Foreskin fibroblast (primary cell): ENCODE measurements at places on chromosomes 6 and 20.

GRCh38 chr6:142300758-142301650, 803 bp upstream of the ADGRG6 start:
- peak; percentile 12 for DNase-seq

- DNase-seq, result no peak
Measured at GRCh38 chr6:1404713-1405098, 15.3 kb downstream of the FOXF2 start.

DNA sequence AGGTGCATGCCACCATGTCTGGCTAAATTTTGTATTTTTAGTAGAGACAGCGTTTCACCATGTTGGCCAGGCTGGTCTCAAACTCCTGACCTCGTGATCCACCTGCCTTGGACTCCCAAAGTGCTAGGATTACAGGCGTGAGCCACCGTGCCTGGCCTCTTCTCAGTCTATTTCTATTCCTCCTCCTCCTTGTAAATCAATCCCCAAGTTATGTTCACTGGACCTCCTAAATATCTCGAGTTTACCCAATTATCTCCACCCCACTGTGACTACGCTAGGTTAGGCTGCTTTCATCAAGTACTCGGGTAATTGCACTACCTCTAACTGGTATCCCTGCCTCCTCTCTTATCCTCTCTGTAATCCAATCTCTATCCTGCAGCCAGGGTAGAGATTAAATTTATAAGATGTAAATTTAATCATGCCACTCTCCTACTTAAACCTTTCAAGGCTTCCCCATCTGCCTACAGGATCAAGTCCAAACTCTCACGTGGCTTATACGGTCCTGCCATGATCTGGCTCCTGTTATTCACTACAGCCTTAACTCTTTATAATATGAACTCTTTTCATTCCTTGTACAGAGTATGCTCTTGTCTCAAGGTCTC, 837 bp upstream of the MAD2L1BP start:
- DNase-seq, result no peak

DNA sequence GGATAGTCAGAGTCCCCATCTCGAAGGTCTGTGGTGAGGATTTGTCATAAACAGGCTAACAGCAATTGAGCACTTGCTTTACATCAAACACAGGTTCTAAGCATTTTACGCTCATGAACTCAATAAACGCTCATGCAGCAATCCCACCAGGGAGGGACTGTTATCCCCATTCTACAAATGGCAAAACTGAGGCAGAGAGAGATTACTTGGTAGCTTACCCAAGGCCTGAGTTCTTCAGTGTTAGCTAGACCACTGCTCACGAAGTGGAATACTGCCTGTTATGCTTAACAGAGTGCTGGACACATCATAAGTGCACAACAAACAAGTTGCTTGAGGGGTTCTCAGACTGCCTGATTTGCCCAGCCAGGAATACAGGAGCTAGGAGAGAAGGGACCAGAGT, 23.7 kb upstream of the TCP11 start:
- DNase-seq, result no peak

- no peak for DNase-seq
Measured at GRCh38 chr20:25066386-25066785, 8.4 kb upstream of the ACSS1 start.

GRCh38 chr20:9514461-9515213, at the start of gene LAMP5:
TSS of gene LAMP5 (plus strand) at chr20:9514590. CDS start at chr20:9514853, 263 bp downstream.
- peak; percentile 75 for DNase-seq

DNA sequence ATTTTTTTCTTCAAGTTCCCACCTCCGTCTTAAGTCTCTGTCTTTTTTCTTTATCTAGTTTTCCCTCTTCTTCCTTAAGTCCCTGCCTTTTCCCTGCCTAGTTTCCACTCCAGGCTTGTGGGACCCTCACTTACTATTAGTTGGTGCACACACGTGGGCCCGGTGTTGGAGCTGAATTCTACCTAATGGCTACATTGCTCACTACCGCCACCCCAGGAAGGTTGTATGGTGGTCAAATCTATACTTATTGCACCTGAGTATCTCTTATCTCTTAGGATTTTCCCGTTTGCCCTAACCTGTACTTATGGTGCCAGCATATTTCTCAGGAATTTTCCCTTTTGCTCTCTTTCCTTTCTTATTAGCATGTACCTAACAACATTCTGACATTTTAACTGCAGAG, 692.8 kb downstream of the EPM2A start:
- DNase-seq, result no peak

DNA sequence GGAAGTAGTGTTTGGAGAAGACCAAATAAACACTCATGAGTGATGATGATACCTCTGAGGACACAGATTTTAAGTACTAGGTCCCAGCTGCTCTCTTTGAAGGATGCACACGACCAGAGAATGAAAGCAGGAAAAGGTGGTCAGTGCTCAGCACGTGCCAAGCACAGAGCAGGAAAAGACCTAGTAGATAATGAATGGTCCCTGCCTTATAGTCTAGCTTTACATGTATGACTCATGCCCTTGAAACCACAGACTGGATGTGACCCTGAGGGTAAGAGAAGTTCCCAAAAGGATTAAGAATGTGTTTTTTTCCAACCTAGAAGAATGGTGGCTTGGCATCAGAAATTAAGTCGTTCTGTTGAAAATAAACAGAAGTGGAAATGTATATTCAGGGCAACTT, 2.8 kb upstream of the MC3R start:
- no peak for DNase-seq

- DNase-seq, result peak; percentile 60
Measured at GRCh38 chr6:138722425-138723371, 50.9 kb upstream of the CCDC28A start.

DNA sequence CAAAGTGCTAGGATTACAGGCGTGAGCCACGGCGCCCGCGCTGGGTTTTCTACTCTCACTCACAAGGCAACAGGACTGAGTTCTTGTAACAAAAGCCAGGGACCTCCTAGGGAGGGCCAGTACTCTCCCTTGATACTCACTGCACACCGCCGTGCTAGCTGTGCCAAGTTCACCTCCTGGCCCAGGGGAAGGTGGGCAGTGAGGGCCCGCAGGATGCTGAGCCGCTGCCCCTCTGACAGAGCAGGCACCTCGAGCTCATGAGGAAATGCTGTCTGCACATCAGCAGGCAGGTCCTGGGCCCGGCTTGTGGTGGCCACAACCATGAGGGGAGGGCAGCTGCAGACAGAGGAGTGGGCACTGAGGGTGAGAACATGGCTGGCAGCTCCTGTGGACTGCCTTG, 6.7 kb downstream of the GNMT start:
- DNase-seq, result no peak

- DNase-seq, result no peak
Measured at GRCh38 chr6:11580686-11581405, 43.3 kb downstream of the TMEM170B start.

DNA sequence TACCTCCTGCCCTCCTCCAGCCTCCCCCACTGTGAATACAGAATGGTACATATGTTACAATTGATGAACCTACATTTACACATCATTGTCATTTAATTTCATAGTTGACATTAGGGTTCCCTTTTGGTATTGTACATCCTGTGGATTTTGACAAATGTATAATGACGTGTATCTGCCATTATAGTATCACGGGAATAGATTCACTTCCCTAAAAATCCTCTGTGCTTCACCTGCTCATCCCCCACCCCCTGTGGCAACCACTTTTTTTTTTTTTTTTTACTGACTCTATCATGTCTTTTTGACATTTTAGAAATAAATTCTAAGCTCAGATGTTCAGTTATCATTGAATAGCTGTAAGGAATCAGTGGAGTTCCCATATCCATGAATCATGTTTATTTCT, 30.4 kb downstream of the HECA start:
- no peak for DNase-seq

DNA sequence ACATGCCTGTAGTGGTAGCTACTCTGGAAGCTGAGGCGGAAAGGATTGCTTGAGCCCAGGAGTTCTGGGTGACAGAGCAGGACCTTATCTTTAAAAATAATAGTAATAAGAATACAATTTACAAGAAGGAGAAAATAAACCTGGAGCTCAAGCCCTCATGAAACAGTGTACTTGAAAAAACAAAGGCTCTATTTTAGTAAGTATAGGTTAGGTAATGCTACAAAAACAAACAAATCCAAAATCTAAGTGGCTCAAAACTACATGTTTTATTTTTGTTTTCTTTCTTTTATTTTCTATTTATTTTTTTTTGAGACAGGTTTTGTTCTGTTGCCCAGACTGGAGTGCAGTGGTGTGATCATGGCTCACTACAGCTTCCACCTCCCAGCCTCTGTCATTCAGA, 57.6 kb upstream of the SLC23A2 start:
- DNase-seq, result no peak

- DNase-seq, result peak; percentile 91
Measured at GRCh38 chr6:26022132-26022472, 59.5 kb downstream of the TRIM38 start.

- no peak for DNase-seq
Measured at GRCh38 chr6:138430361-138431145, 26.5 kb downstream of the HEBP2 start.

DNA sequence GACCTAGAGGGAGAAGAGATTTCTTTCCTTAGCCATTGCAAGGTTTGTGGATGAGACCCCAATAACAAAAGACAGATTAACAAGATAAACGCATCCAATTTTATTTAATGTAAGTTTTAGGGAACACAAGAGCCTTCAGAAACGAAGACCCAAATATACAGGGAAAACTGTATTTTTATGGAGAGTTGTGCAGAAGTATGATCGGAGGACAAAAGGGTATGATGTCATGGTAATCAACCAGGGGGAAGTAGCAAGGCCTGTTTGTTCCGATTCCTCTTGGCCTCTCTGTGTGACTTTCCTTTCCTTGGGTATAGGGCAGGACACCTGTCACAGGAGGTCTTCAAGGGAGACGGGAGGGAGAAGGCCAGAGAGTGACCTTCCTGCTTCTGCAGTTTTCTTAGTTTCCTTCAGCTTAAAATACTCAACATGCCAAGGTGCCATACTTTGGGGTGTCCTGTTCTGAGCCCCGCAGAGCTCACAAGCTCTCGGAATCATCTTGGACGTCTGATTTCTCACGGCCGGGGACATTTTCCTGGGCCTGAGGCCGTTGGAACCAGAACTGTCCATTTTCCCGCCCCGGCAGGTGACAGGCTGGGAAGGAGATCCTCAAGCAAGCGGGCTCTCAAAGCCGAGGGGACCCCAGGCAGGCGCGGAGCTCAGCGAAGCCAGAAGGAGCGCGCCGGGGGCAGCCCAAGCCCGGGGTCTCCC, 21.7 kb downstream of the TMC2 start:
- DNase-seq, result no peak

- DNase-seq, result no peak
Measured at GRCh38 chr6:144394210-144394609, 109.1 kb downstream of the UTRN start.

DNA sequence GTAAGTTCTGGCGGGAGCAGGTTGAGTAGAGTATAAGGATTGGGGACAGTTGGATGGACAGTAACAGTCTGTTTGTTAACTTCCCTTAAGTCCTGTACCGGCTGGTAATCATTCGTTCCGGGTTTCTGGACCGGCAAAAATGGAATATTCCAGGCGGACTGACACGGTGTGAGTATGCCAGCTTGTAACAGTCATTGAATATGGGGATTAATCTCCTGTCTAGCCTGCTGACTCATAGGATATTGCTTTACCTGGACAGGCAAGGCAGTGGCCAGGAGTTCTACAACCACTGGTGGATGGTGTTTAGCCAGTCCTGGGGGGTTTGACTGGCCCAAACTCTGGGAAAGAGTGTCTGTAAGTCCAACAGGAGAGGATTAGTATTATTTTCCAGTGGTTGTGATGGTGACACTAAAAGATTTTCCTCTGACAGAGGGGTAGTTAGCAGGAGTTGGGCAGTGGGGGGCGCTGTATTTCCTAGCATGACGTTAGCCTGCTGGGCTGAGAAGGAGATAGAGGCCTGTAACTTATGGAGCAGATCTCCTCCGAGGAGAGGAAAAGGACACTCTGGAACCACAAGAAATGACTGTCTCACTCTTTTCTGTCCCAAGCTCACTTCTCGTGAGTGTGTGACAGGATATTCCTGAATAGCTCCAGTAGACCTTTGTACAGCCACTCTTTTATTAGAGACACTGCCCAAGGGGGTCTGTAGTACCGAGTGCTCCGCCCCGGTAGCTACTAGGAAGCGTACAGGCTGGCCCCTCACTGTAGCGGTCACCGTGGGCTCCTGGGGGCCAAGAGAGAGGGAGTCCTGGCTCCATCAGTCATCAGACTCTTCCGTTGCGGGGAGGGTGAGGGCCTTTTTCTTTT, 152.2 kb downstream of the TRIM27 start:
- no peak for DNase-seq

GRCh38 chr6:100617633-100618350, 153.1 kb upstream of the SIM1 start:
- peak; percentile 54 for DNase-seq

GRCh38 chr6:129719692-129720091, 9.7 kb upstream of the ARHGAP18 start:
- no peak for DNase-seq

GRCh38 chr20:36826554-36827244, 49.2 kb upstream of the TLDC2 start:
- DNase-seq, result no peak

DNA sequence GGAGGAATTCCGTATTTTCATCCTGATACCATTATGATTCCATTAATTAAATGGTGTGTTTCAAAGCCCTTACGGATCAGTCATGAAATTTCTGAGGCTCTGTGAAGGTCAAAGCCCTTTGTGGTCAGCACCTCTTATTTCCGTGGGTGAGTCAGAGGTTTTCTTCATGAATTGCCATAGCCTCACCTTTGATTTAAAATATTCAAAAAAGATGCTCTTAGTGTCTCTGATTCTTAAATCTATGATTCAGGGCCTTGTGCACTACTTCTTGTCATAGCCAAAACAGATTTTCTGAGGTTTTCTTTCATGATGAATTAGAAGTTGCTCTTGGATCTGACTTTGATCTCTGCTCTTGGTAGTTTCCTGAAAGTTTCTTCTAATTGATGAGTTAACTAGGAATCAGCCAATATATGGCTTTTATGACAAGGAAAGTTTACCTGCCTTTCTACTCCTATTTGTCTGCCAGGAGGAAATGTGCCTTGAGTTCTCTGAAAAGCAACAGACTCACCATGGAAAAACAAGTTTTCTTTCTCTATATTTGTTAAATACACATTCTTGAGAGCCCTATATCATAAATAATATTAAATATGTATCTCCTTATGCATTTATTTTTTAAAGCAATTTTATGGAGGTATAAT, 613.0 kb downstream of the UTRN start:
- DNase-seq, result peak; percentile 73

GRCh38 chr6:5922230-5922629, 84.5 kb downstream of the NRN1 start:
- no peak for DNase-seq

DNA sequence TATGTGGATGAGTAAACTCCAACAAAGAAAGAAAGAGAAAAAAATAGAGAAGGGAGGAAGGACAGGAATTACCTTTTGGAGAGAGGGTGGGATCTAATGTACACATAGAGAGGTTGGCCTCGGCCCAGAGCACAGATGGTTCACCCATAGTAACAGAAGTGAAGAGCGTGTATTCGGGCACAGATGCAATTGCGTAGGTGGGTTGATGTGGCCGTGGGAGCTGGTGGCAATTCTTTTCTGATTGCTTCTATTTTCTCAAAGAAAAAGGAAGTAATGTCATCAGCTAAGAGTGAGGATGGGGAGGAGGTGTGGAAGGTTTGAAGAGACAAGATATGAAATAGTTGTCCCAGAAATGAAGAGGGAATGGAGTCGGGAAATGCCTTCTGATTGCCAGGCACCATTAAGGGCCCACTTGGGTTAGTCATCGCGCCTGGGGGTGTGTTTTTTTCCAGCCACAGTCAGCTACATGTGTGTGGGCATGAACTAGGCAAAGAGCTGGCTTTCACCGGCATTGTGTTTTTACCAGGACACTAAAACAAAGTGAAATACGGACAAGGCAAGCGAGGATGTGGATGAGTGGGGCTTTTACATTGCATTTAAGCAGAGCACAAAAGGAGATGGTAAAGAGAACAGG, 158.7 kb downstream of the SYNE1 start:
- DNase-seq, result no peak

- no peak for DNase-seq
Measured at GRCh38 chr20:46270977-46271744, 37.1 kb downstream of the CDH22 start.
